ENCODE measurements at places on chromosomes 11 and 22.

DNA sequence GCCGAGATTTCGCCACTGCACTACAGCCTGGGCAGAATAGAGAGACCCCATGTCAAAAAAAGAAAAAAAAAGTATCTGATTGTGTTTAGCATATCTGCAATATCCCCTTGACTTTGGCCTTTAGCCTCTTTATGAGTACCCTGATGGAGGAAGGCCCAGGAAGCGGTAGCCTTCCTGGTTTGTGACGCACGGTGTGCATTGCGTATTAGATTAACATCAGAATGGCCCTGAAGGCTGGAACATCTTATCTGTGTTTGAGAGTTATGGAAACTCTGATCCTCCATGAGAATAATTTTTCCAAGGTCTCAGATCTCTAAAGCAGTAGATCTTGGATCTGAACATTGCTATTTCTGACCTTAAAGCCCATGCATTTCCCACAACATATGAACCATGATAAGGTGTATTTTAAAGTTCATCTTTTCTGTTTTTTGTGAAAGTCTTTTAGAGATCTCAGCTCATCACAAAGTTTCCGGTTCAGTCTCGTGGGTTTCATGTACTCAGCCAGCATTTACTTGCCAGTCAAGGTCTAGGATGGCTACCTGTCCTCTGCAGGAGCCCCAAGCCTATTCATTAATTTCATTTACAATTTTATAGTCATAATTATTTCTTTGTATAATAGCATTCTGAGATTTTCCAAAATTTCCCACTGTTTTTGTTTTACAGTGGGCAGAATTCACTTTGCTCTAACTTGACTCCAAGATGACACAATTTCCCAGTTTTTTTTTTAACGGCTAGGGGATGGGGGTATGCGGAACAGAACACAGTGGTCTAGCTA, 605 bp upstream of the FDX1 start:
- H3K4me3 ChIP-seq: peak overlapping the region; percentile 78
- H3K36me3 ChIP-seq: no peaks in the 10 kb centered on the region
- no peaks in the 10 kb centered on the region for H3K27me3 ChIP-seq

GRCh38 chr22:46582281-46582933, 37.8 kb upstream of the GRAMD4 start:
- peaks cover 7% of the 10 kb centered on the region for H3K4me1 ChIP-seq
- no peak for DNase-seq
- H3K27ac ChIP-seq: no peak overlapping the region
- H3K4me3 ChIP-seq: no peak overlapping the region
- H3K36me3 ChIP-seq: no peaks in the 10 kb centered on the region

DNA sequence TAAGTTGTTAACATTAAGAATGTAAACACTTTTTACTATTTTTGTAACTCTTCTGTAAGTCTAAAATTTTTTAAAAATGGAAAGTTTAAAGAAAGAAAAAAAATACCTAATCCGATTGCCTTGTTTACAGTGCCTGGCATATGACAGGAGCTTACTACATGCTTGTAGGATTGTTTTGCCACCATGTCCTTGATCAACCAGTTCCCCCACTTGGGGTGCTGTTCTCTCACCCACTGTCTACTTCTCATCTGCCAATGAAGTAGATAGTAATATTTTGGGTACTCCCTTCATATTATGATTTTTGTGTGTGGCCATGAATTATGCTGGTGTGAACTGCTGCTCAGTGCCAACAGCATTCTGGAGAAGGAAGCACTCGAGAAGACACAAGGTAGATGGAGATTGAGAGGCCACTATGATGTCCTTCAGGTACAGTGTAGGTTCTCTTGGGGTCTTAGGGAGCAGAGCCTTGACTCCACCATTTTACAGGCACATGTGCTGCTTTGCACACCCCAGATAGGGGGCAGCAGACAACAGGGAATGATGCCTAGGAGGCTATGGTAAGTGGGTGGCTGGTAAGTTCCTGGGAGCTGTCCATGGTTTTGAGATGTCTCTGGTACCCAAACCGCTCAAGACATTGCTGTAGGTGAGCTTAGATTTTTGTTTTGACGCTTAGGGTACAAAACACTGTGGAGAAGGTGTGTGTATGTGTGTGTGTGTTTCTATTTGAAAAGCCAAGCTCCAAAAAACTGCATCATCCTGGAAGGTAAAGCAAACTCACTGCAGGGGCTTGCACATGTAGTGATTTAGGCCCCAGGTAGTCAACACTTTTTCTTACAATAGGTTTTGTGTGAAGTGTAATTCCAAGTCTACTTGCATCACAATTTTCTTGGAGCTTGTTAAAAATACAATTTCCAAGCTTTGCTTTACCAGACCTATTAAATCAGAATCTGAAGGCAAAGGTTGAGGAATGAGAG, 494.5 kb upstream of the LARGE1 start:
- H3K27ac ChIP-seq: no peak overlapping the region
- H3K4me3 ChIP-seq: no peak overlapping the region
- peak; percentile 46 for DNase-seq

- peaks cover 10% of the 10 kb centered on the region for H3K4me1 ChIP-seq
- DNase-seq: no peak
- no peaks in the 10 kb centered on the region for H3K27me3 ChIP-seq
Measured at GRCh38 chr11:66509131-66509561, 1.3 kb upstream of the BBS1 start.

GRCh38 chr22:41047801-41048211, 44.6 kb upstream of the EP300 start:
- no peaks in the 10 kb centered on the region for H3K36me3 ChIP-seq
- no peaks in the 10 kb centered on the region for H3K27me3 ChIP-seq
- no peak overlapping the region for H3K4me3 ChIP-seq
- H3K27ac ChIP-seq: no peak overlapping the region
- DNase-seq: no peak

- no peaks in the 10 kb centered on the region for H3K36me3 ChIP-seq
- no peaks in the 10 kb centered on the region for H3K27me3 ChIP-seq
- H3K4me3 ChIP-seq: no peak overlapping the region
- H3K27ac ChIP-seq: peak overlapping the region; percentile 59
Measured at GRCh38 chr11:126113963-126114362, 51.3 kb upstream of the CDON start.

DNA sequence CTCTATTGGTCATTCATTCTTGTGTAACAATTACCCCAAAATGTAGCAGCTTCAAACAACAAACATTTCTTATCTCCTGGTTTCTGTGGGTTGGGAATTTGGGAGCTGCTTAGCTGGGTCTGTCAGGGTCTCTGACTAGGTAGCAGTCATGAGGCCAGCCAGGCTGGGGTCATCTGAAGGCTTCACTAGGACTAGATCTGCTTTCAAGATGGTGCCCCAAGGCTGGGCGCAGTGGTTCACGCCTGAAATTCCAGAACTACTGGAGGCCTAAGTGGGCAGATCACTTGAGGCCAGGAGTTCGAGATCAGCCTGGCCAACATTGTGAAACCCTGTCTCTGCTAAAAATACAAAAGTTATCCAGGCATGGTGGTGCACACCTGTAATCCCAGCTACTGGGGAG, 13.1 kb upstream of the SPDYC start:
- H3K36me3 ChIP-seq: no peaks in the 10 kb centered on the region
- H3K27ac ChIP-seq: no peak overlapping the region
- DNase-seq: no peak
- H3K4me1 ChIP-seq: no peaks in the 10 kb centered on the region
- no peaks in the 10 kb centered on the region for H3K27me3 ChIP-seq
- no peak overlapping the region for H3K4me3 ChIP-seq

DNA sequence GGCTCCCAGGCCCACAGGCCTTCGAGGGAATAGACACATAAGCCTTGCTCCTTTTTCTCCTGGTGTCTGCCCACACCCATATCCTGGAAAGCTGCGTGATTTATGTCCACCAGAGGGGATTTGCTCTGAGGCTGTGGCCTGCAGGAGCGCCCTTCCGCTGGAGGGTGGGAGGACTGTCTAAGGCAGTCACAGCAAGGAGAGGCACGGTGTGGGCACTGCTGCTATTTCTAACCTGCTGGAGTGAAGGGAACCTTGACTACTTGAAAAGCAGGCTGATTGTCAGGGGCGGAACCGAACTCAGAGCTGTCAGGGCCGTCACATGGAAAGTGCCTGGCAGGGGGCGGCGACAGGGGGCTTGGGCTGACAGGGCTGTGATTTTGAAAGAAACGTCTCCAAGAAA, 3.7 kb downstream of the UPB1 start:
- no peaks in the 10 kb centered on the region for H3K4me1 ChIP-seq
- H3K27ac ChIP-seq: no peak overlapping the region
- H3K4me3 ChIP-seq: no peak overlapping the region

DNA sequence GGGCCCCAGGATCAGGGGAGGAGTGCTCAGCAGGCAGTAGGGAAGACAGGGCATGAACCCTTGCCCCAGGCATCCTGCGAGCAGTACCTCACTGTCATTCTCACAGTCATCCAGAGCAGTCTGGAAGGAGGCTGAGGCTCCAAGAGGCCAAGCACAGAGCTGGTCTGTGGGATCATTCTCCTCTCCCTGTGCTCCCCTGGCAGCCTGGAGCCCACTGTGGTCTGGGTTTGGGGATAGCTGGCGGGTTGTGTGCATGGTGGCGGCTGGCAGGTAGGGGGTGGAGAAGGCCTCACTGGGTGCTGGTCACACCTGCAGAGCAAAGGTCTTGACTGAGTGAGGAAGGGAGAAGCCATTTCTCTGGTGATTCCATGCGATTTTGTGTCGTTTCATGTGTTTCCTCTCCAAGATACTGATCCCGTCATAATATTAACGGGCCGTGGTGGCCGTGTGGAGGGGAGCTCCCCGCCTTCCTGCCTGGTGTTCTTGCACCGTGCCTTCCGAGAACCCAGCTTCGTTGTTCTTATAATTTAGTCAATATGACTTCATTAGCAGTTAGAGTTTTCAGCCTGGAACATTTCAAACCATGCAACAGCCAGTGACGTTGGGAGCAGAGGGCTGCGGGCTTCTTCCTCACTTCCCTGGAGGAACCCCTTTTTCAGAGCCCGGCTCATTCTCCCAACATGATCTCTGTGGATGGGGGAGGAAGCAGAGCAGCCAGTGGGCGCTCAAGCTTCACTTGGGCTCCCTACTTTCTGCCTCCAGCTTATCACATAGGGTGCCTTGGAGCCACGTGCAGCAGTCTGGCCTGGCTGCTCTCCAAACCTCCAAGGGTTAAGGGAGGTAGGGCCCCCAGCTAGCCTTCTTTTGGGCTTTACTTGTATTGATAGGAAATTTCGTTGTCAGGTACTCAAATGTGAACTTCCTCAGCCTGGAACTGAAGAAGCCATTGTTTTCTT, 20.8 kb upstream of the ADORA2A start:
- peaks cover 15% of the 10 kb centered on the region for H3K4me1 ChIP-seq
- no peak overlapping the region for H3K4me3 ChIP-seq
- H3K27ac ChIP-seq: no peak overlapping the region
- DNase-seq: no peak
- no peaks in the 10 kb centered on the region for H3K36me3 ChIP-seq
- no peaks in the 10 kb centered on the region for H3K27me3 ChIP-seq

GRCh38 chr22:29300807-29301601, 5.4 kb upstream of the GAS2L1 start:
- no peak overlapping the region for H3K4me3 ChIP-seq
- H3K27me3 ChIP-seq: no peaks in the 10 kb centered on the region
- DNase-seq: no peak
- peaks cover 36% of the 10 kb centered on the region for H3K36me3 ChIP-seq
- H3K27ac ChIP-seq: no peak overlapping the region

- H3K4me3 ChIP-seq: no peak overlapping the region
- no peaks in the 10 kb centered on the region for H3K4me1 ChIP-seq
- no peak for DNase-seq
Measured at GRCh38 chr11:83990160-83990733, 704.1 kb upstream of the CCDC90B start.

DNA sequence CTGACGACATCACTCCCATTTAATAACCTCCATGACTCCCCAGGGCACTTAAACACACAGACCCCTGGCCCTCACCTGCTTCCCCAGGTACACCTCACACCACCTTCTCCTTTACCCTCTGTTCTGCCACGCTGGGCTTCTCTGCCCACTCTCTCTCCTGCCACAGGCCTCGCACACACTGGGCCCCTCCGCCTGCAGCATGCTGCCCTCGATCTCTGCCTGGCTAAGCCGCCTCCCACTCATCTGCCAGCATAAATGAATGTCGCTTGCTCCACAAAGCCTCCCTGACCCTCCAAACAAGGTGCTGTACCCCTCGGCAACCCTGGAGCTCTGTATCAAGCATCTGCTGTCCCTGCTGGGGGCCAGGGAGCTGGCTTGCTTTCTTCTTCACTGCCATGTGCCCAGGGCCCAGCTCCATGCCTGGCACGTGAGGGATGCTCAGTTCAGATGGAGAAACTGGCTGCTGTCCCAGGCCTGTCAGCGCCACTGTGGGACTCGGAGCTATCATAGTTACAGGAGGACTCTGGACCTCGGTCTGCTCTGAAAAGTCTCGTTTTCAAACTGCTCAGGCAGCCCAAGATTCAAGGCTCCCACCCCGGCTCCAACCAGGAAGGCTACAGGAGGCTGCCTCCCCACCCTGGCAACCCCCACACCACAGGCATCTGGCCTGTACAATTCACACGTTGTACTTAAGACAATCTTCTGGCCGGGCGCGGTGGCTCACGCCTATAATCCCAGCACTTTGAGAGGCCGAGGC, 11.9 kb downstream of the TTLL1 start:
- H3K4me3 ChIP-seq: no peak overlapping the region
- no peak for DNase-seq
- H3K36me3 ChIP-seq: no peaks in the 10 kb centered on the region
- H3K27me3 ChIP-seq: no peaks in the 10 kb centered on the region

DNA sequence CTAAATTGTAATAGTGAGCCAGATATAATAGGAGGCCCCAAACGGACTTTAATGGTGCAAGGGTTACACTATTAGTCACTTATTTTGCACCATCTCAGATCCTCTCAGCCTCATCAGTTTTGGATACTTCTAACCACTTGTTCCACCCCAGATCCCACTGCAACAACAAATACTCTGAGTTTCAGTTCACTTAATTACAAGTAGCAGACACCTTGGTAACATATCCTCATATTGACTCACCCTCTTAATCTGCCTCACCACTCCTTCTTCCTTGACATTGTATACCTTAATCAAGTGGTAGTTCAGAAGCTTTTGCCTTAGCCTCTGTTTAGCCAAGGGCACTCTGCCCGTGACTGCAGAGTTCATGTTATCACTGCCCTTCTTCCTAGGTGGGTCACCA, 256.1 kb upstream of the UBASH3B start:
- no peak overlapping the region for H3K4me3 ChIP-seq
- no peak for DNase-seq
- H3K27me3 ChIP-seq: peaks cover 62% of the 10 kb centered on the region
- H3K36me3 ChIP-seq: no peaks in the 10 kb centered on the region
- no peak overlapping the region for H3K27ac ChIP-seq

DNA sequence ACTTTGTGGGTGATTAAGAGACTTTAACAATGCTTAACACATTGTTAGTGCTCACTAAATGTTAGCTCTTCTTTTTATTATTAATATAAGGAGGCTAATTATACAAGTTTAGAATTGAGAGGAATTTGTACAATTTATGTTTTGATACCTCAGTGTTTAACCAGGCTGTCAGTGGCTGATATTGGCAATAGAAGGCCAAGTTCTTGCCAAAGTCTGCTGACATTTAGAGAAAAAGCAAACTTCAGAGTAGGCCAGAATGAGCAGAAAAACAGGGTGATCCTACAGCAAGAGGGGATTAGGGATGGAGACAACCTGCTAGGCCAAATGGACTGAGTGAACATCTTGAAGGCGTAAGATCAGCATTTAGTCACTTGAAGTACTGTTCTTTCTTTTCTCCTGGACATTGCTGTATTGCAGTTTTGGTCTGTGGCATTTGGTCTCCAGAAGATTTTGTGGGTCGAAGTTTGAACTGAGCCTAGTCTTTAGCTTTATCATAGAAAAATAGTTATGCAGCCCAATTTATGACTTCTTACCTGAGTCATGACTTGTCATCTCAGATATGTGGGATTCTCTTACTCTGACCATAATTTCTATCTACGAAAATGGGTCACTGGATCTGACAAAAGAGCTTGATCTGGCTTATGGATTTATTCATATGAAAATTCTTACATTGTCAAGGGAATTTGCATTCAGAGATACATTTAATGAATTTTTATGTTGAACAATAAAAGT, 9.0 kb downstream of the TRIM44 start:
- H3K36me3 ChIP-seq: no peaks in the 10 kb centered on the region
- peaks cover 23% of the 10 kb centered on the region for H3K4me1 ChIP-seq
- no peaks in the 10 kb centered on the region for H3K27me3 ChIP-seq
- no peak overlapping the region for H3K27ac ChIP-seq
- DNase-seq: peak; percentile 59

Measured in PC-3 (cell line).